Left hindlimb (tissue), 1 donor: ENCODE measurements at places on chromosomes 2 and 18.

GRCh38 chr2:187206071-187206470 is 242.0 kb downstream of the CALCRL start:
- DNase-seq = no peak

DNA sequence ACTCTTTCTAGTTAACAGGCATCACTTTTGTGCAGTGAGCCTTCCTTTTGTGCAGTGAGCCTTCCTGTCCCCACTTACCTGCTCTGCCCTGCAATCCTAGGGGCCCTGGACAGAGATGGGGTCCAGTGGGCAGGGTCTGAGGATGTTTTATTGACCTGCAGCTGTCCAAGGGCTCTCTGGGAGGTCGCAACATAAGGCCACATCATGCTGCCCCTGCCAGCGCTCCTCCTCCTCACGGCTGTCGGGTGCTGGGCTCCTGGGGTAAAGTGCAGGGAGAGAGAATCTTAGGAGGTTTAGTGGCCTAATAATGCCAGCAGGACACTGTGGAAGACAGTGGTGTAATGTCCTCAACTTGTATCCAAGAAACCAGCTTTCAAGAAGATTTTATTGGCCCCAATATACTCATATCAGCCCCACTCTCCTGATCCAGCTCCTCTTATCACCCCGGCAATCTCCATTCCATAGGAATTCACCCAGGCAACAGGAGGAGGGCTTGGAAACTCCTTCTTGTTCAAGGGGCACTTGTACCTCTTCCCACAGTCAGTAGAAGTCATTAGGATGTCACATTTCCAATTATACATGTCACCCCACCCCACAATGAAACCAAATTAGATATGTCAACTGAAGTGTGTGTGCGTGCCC is 41.9 kb upstream of the ASB18 start:
- DNase-seq = no peak

- DNase-seq = no peak
Observed at GRCh38 chr2:194445226-194445625, 1211.8 kb upstream of the SLC39A10 start.

GRCh38 chr2:217993817-217994463 is 8.9 kb downstream of the TNS1 start:
- no peak for DNase-seq

DNA sequence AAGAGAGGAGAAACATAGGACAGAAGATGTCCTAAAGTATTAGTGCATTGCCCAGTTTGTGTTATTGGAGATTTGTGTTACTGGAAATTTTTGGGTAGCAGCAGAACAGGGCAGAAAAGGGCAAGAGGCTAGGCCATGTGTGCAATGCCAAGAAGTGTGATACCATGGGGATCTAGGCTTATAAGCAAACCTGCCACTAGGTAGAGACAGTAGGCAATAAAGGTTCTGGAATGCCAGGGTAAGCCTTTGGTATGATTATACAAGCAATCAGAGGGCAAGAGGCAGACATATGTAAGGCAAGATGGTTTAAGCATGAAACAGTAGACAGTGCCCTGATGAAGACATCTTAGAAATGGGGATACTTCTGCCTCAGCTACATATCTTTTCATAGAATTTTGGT is 12.3 kb upstream of the CERS6 start:
- no peak for DNase-seq

GRCh38 chr2:70094978-70095719 is 7.9 kb downstream of the PCBP1 start:
- DNase-seq = peak; percentile 59

DNA sequence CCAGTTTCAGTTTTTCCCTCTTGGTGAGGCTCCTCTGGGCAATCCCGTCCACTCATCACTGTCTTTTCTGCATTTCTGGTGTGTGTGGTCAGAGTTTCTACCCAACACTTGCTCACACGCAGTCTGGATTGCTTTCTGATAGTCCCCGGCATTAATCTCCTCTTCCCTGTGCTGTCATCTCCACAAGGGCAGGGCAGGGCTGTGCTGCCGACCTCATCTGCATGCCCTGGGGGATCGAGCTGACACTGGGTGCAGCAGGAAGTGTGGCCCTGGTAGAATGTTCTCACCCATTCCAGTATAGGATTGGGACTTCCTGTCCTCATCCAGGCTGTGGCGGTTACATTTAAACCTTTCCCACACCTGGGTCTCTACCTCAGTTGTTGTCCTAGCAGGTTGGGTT is 80.0 kb upstream of the FAM136A start:
- no peak for DNase-seq

- no peak for DNase-seq
Observed at GRCh38 chr2:102765061-102765460, 3.2 kb downstream of the TMEM182 start.

DNA sequence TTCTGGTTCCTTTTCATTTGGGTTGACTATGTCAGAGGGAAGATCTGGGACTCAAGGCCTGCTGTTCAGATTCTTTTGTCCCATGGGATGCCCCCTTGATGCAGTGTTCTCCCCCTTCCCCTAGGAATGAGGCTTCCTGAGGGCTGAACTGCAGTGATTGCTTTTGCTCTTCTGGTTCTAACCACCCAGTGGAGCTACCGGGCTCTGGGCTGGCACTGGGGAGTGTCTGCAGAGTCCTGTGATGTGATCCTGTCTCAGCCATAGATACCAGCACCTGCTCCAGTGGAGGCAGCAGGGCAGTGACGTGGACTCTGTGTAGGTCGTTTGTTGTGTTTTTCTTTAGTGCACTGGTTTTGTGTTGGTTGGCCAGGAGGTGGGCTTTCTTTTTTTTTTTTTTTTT is 32.1 kb upstream of the RHOB start:
- DNase-seq = no peak

GRCh38 chr18:40063488-40063887 is 1891.5 kb upstream of the PIK3C3 start:
- DNase-seq = no peak

GRCh38 chr2:134304394-134305108 is 50.7 kb downstream of the MGAT5 start:
- no peak for DNase-seq

DNA sequence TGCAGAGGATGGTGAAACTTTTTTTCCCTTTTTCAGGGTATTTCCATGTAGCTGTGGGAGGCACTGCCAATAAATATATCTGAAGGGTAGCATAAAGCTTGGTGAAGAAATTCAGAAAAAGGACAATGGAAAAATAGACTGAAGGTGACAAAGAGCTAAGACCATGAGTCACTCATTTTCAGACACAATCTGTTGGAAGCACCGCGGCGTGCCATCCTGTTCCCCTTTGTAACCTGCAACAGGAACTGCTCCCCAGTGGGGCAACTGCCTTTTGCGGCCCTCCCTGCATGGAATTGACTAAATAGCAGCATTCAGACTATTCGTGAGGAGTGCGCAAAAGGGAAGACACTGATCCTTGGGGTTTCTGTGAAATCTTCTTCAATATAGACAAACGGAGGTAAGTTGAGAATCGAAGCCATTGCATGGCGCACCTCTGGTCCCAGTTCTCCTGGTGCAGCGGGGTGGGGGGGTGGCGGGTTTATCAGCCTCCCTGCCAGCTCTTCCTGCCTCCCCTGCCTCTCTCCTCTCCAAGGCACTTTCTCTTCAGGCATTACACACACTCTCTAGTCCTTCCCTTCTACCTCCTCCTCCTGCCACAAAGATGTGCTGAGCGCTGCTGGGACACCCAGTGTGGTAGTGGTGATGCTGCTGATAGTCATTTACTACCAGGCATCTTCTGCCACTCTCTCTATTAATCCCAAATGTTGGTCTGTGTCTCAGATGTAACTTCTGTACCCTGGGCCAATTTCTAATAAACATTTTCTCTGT is 126.2 kb upstream of the TMEM200C start:
- DNase-seq = no peak

GRCh38 chr2:158753641-158754611 is 41.2 kb upstream of the DAPL1 start:
- DNase-seq = peak; percentile 57

DNA sequence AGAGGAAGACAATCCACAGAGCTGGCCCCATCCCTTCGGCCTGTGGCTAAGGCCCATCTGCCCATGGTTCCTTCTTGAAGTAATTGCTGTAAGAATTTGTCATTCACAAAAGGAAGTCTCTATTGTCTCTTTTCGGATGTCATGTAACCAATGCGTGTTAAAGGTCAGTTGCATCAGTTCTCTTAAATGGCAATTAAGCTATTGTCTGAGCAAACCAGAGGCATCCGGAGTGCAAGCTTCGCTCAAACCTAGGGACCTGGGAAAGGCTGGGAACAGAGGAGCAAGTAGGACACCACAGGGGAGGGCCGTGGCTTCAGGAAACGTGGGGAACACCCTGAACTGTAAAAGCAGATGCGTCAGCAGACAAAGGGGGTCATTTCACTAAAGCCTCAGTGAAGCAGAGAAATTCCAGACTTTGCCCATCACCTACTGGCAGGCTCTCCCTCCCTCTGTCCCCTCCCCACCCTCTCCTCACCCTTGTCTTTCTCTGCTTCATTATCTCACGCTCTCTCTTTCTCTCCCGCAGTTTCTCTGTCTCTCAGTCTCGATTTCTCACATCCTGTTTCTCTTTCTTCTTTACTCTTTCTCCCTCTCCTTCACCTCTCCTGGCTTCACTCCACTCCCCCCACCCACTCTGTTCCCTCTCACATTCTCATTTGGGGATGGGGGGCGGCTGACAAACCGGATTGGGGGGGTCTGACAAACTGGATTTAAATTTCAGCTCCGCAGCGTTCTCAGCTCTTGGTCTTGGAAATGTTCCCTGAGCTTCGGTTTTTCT is 204.6 kb upstream of the TNP1 start:
- no peak for DNase-seq

DNA sequence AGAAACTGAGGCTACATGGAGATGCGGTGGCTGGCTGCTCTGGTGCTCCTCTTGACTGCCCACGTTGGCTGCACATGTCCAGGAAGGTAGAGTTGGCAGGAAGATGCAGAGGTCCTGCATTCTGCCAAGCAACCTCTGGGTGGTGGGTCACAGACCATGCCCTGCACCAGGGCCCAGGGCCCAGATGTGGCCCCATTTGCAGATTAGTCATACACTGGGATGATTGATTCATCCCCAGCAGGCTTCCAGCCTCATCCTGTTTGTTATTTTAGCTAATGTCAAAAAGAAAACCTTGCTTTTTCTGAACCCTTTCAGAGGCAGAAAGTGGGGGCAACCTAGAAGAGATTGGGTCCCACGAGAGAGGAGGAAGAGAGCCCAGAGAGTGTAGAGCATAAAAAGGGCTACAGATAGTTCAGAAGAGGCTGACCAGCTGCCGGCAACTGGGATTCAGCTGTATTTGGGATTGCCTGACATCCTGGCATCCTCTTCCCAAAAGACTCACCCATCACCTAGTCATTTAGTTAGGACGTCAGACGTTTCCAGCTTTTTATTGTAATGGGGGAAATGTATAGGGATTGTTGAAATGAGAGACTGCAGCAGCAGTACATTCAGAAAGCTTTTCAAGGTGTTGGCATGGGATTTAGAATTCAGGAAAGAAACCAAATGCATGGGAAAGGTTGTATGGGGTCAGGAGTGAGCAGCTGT is 101.9 kb downstream of the CTIF start:
- DNase-seq = no peak

GRCh38 chr18:4125224-4125623 is 329.9 kb downstream of the DLGAP1 start:
- peak; percentile 70 for DNase-seq
